ENCODE measurements at places on chromosomes 1 and 21.

DNA sequence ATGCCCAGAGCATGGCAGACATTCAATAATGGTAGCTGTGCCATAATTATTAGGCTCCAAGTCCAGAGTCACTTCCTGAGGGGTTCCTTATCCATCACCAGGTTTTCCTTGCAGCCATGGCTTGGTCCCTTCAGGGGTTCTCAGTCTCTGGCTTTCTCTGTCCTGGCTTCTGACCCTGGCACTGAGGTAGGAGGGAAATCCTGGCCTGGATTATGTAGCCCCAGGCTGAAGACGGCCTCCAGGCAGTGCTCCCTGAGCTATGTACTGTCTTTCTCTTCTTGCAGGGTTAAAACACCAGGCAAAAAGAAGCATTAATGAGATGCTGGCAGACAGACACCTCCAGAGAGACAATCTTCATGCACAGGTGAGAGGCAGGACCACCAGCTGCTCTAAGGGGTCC lies 9.5 kb upstream of the PADI3 start:
- peak; percentile 46 for DNase-seq

GRCh38 chr1:158331481-158332150 lies at the start of gene CD1B:
CD1B (minus strand) TSS chr1:158331531; CDS start chr1:158331423, 108 bp downstream.
- DNase-seq: no peak

- no peak for DNase-seq
These were observed 405.8 kb downstream of the DUSP10 start for GRCh38 chr1:221336126-221336525.

DNA sequence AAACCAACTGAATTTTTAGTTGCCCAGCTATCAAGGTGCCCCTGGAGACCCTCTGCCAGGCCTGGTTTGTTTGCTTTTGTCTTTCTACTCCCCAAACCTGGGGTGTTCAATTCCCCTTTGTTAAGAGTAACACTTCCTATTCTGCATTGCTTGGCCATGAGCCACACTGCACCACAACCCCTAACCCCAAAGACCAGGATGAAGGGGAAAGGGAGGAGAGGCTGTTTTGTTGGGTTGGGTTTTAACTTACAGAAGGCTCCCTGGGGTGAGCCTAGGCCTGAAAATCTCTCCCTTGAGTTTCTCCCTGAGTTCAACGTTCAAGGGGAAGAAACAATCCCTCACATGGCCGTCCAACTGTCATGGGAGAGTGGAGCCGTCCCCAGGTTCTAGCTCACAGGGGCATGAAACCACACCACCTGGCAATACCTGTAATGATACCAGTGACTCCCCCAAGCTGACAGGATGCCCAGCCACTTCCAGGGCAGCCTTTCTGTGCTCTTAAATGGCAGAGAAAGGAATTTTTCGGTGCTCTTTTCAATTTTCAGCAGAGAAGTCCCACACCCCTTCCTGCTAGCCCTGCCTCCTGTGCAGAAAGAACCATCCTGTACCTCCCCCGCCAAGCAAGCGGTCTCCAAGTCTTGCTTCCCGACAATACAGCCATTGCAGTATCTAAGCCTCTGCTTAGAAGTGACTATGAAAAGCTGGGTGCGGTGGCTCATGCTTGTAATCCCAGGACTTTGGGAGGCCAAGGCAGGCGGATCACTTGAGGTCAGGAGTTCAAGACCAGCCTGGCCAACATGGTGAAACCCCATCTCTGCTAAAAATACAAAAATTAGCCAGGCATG lies 14.9 kb downstream of the SLC45A3 start:
- no peak for DNase-seq

GRCh38 chr1:61226791-61227567 lies 144.6 kb downstream of the NFIA start:
- DNase-seq: peak; percentile 97

DNA sequence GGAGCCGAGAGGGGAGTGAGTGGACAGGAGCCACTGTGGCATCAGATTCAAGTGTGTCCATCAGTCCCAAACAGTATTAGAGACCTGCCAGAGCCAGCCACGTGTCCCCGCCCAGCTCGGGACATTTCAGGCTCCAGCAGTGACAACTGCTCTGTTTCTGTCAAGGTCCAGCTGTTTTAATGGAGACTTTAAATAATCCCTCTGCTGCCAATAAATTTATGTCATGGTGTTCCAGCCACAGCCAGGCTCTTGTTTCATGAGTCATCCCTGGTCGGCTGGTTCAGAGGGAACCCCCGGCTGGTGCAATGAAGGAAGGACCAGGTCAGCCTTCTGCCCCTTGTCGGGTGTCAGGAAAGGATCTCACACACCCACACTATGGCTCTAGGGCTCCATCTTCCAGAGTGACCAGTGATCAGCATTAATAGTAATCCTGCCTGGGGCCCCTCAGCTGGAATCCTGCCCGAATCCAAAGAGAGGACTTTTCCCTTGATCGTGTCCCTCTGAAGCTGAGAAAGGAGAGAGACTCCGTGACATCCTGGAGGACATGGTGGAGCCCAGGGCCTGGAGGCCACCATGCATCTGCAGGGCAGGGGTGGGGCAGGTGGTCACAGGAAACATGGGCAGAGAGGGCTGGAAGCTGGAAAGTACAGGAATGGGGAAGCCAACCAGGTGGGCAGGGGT lies 197.3 kb downstream of the MATN1 start:
- no peak for DNase-seq

DNA sequence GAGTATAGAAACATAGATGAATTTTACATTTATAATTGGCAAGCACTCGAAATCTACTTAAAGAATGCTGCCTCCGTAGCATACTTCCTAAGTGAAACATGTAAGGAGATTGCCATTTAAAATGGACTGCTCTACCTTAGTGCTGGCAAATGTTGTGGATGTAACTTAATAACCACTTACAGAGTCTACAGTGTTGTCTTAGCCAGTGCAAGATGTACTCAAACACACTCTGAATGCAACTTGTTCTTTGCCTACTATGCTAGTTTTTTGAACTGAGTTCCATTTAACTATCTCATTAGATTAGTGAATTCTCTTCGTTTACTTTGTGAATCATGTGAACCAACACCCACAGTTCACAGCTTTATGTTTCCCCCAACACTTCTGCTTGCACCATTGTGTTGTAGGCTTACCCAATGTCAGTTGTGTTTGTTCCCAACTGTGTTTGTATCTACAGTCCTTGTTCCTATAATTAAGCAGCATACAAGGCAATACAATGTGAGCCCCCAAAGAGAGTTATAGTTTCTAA lies 345.5 kb upstream of the LYPLAL1 start:
- DNase-seq: no peak

DNA sequence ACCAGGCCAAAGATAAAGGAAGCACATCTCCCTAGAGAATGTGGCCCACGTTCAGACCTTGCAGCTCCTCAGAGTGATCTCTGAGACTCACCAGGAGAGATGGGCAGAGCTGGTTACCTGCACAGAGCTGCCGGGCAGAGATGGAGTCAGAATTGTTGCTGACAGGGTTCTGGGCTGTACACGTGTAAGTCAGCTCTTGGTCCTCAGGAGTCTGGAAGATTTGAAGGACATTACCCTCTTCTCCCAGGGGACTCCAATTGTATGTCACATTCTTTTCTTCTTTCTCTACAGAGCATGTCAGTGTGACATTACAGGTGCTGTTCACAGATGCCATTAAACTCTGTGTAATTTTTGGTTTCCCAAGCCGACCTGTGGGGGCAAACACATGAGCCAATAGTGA lies 25.5 kb downstream of the CD84 start:
- no peak for DNase-seq

DNA sequence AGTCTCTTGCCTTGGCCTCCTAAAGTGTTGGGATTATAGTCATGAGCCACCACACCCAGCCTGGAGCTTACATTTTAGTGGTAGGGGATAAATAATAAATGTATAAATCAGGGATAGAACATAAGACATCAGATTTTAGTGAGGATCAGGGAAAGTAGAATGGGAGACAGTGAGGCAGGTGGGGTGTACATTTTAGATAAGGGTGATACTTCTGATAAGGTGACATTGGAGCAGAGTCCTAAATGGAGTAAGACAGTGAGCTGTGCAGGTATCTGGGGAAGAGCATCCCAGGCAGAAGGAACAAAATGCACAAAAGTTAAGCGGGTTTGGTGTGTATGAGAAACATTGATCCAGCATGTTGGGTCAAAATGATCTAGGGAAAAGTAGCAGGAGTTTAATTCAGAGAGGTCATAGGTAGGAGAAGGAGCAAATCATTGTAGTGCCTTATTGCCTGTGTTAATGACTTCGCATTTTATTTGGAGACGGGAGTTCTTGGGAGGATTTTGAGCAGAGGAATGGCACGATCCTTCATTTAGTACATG lies 11.1 kb downstream of the EPB41 start:
- DNase-seq: no peak

- no peak for DNase-seq
These were observed 33.3 kb downstream of the MAEL start for GRCh38 chr1:167022384-167022783.

GRCh38 chr1:221708987-221709386 lies 32.9 kb downstream of the DUSP10 start:
- peak; percentile 22 for DNase-seq

DNA sequence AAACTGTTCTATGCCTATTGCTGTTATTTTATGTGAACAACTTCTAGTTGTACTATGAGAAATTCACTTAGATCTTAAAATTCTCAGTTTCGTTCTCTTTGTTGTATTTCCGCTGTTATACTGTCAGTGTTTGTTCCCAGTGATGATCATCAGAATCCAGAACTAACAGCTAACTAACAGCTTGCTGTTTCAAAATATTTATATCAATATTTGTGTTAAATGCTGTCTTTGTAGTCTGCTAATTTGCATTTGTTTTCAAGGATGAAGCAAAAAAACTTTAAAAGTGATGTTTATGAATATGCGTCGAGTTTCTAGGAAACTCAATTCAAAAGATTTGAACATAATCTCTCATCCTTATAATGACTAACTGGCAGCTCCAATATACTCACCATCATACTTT lies 84.5 kb downstream of the SPATA17 start:
- no peak for DNase-seq

GRCh38 chr1:215793180-215793579 lies 226.1 kb downstream of the KCTD3 start:
- DNase-seq: peak; percentile 14

DNA sequence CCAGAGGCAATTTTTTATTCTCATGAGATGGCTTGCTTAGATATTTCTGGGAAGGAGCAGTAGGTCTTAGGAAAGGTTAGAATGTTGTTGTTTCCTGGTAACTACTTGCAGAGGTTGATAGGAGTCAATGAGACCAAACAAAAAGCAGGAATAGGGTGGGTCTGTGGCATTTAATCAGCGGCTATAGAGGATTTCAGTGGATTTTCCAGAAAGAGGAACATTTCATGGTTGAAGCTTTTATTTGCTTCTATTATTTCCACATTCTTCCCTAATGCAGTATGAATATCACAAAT lies 111.3 kb upstream of the PALMD start:
- DNase-seq: no peak

DNA sequence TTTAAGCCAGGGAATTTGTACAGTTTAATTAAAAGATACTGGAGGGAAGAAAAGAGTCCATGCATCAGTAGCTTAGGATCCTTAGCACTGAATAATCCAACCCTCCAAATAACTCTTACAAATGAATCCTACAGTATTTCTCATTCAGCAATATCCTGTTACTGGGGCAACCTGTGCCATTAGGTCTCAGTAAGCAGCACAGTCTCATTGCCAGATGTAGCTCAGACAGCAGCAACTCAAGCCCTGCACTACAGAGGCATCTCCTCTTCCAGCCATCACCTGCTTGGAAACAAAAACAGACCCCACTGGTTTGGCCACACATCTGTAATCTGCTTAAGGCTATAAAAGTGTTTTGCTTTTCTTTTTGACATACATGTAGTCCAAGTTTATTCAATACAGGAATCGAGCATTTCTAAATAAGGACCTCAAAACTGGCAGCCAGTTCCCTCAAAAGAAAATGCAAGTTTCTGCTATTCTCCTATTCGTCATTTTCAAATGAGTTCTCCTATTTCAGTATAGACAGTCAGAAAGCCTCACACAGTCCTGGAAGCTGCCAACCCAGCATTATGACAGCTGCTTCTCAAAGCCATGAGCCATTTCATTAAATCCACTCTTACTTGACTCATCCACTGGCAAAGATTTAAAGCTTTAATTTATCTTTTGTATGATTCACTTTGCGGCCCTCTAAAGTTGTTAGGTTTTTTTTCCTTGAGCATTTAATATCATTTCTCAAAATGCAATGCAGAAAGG lies 129.0 kb downstream of the APP start:
- DNase-seq: peak; percentile 87

- DNase-seq: no peak
These were observed 25.6 kb downstream of the SLX9 start for GRCh38 chr21:44965251-44966022.

DNA sequence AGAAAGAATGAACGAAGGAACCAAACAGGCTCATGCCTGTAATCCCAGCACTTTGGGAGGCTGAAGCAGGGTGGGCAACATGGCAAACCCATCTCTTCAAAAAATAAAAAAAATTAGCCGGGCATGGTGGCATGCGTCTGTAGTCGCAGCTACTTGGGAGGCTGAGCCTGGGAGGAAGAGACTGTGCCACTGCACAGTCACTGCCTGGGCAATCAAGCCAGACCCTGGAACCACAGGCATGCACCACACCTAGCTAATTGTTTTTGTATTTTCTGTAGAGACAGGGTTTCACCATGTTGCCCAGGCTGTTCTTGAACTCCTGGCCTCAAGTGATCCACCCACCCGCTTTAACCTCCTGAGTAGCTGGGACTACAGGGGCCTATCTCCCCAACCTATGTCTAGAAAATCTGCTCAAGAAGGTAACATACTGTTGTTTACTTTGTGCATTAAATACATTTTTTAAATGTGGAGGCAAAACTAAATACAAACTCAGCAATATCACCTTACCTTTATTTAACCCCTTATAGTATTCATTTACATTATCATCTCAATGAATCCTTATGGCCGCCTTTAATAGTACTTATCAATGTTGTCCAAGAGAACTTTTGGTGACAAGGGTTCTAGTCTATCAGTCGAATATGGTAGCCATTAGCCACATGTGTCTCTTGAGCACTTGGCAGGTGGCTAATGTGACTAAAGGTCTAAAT lies 2.7 kb downstream of the KHDC4 start:
- no peak for DNase-seq

- DNase-seq: peak; percentile 53
These were observed 86.7 kb downstream of the CCDC185 start for GRCh38 chr1:223479718-223480425.

DNA sequence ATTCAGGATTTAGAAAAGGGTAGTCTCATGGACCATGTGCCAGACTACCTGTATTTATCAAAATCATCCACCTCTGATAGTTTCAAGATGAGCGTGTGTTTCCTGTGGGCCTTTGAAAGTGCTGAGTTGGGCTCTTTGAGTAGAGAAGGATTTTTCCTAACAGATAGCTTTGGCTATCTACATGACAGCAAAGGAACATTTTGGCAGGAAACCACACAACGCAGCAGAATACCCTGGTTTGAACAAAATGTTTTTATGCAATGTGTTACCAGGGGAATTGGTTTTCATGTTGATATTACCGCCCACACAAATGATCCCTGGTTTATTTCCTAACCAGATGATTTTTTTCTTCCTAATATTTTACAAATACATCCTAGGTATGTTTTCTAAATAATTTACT lies 431.4 kb downstream of the NEGR1 start:
- DNase-seq: peak; percentile 29
